ENCODE measurements at places on chromosomes 1 and 21. TPM values are rescaled to one million over a fixed set of nuclear protein-coding genes. Genes with fewer than 3 reads are reported as not detected.

GRCh38 chr1:59509341-59509875 is 212.5 kb downstream of the FGGY start:
- DNase-seq, result no peak

The IBA57 gene
- total RNA-seq, result 5.5 TPM

GRCh38 chr1:101325144-101325543 is 88.3 kb downstream of the S1PR1 start:
- DNase-seq, result no peak

GRCh38 chr1:75211648-75212047 is 77.5 kb downstream of the LHX8 start:
- DNase-seq, result no peak

DNA sequence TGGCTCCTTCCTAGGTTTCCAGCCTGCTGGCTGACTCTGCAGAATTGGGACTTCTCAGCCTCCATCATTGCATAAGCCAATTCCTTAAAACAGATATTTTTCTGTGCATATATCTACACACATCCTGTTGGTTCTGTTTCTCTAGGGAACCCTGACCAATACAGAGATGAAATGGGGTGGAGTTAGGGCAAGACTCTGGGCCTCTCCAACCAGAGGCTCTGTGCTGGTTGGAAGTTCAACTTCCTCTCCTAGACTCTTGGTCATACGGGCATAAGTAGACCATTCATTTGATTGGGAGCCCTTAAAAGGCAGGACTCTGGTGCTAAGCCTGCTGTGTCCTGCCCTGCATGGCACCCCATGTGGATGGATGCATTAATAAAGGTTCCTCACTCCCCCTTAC is 55.0 kb downstream of the CNIH3 start:
- no peak for DNase-seq

The S100A9 gene
- 2.6 TPM for total RNA-seq

- DNase-seq, result no peak
These were observed 832.8 kb downstream of the NCAM2 start for GRCh38 chr21:21831036-21831435.

GRCh38 chr1:13799502-13800283 is 99.7 kb downstream of the PRDM2 start:
- no peak for DNase-seq

The ARHGEF16 gene
- 0.17 TPM for total RNA-seq

DNA sequence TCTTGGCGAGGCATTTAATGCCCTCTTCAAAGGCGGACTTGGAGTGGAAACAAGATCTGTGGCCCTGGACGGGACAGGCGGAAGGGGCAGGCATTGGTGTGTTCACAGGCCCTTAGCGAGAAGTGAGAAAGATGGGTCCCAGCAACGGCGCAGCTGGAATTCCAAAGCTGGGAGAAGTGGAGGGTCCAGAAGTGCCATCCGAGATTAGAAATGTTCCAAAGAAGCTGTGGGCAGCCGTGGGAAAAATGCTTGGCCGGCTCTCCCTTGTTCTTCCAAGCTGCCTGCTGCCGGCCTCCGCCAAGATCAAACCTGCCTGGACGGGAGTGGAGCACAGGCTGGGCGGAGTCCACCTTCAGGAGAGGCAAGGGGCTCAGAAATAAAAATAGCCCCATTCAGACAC is 69.4 kb upstream of the ACTRT2 start:
- no peak for DNase-seq

DNA sequence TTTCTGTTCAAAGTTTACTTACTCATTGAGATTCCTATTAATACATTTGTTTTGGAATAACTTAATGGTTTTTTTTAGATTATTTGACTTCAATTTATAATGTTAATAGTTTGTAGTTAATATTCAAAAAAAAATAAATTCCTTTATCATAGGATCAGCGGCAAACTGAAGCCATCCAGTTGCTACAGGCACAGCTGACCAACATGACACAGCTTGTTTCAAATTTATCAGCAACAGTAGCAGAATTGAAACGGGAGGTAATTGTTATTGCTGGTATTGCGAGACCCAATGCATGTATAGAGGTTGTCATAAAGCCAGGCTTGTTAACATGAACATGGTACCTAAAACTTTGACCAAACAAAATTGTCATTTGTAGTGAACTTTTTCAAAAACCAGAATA is 59.0 kb upstream of the FASLG start:
- DNase-seq, result no peak

DNA sequence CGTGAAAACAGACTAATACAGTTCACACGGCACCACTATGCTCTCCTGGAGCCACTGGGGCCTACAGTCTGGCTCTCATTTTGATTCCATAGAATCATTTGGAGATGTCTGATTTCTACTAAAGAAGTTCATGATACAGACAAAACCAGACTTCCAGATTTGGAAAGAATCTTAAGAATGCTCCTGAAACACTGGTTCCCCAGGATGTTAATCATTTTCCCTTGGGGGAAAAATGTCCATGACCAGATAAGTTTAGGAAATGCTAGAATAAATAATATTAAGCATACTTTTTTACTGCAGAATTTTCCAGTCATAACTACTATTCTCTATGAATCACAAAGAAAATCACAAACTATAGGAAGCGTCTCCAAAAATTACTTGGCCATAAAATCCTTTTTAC is 63.0 kb upstream of the RGS7 start:
- no peak for DNase-seq

The C1orf174 gene
- 29.5 TPM for total RNA-seq

The ELAVL4 gene
- total RNA-seq, result not detected

GRCh38 chr21:46597031-46597430 is 7.9 kb downstream of the S100B start:
- DNase-seq, result no peak

GRCh38 chr1:147052143-147052542 is 114.0 kb downstream of the NBPF12 start:
- no peak for DNase-seq

GRCh38 chr1:100769906-100770646 is 50.5 kb downstream of the VCAM1 start:
- no peak for DNase-seq

DNA sequence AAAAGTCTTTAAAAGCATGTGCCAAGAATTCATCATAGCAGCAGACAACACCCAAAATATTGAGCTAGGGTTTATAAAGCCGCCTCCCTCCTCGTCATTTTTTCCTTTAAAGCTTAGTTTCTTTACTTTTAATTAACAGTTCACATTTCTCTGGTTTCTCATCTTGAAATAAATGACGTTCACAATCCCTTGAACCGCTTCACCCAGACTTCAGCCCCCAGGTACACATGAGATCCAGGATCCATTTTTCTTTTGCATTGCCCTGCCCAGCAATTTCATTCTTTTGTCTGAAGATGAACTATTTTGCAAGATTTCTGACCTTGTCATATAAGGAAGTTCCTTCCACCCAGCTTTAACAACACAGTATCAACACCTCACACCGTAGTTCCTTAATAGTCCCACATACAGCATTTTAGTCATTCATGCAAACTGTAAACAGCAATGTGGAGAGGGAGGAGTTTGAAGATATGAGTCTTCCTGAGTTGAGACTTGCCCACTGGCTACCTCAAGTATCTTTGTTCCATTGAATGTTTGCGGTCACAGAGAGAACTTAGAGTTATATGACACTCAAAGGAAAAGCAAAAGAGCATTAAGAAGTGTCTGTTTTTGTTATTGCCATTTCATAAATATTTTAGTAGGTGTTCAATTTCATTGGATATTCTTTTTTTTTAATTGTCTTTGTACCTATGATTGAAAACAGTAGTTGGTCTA is 35.3 kb upstream of the CACYBP start:
- DNase-seq, result peak; percentile 28

- peak; percentile 71 for DNase-seq
These were observed 29.1 kb downstream of the STPG1 start for GRCh38 chr1:24384251-24385090.

DNA sequence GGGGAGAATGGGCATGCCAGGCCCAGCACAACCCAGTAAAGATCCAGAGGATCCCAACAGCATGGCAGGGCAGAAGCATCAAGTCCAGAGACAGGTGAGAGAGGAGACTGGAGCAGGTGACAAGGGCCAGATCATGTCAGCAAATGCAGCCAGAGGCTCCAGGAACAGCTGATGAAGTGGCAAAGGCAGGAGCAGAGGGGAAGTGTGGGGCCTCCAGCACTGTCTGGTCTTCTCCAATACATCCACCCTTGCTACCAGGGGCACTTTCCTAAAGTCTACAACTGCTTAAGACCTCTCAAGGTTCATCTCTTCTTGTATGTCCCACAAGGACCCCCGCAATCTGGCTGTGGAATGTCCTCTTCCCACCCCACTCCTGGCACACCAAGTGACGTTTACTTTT is 17.4 kb downstream of the FAM163A start:
- no peak for DNase-seq

Data from activated naive CD4-positive, alpha-beta T cell treated with anti-CD3 and anti-CD28 coated beads for 36 hours (primary cell).